ENCODE measurements at places on chromosomes 1 and 21. TPM values are rescaled to one million over a fixed set of nuclear protein-coding genes. Genes with fewer than 3 reads are reported as not detected.

The OR2AK2 gene
- not detected for total RNA-seq

The CDC20 gene
- 53.7 TPM for total RNA-seq

The SLFNL1 gene
- total RNA-seq: 0.25 TPM

The FAM167B gene
- total RNA-seq: 1.9 TPM

The TGFB2 gene
- total RNA-seq: 13.4 TPM

The DEPDC1 gene
- total RNA-seq: 4.6 TPM

The NMNAT2 gene
- total RNA-seq: 0.51 TPM

The WNT4 gene
- total RNA-seq: 0.39 TPM

The GPR52 gene
- total RNA-seq: 0.26 TPM

The LORICRIN gene
- total RNA-seq: not detected

The TRAPPC3 gene
- total RNA-seq: 72.7 TPM

The KCNE2 gene
- not detected for total RNA-seq

The HTR6 gene
- 0.13 TPM for total RNA-seq

The MAP3K6 gene
- 3.3 TPM for total RNA-seq

The LAMB3 gene
- 3.0 TPM for total RNA-seq

The SPRR2F gene
- total RNA-seq: not detected

The TCHH gene
- total RNA-seq: under 0.01 TPM

The INSRR gene
- total RNA-seq: not detected

The FMO5 gene
- total RNA-seq: 1.2 TPM

The CYP4Z1 gene
- under 0.01 TPM for total RNA-seq

The KCNT2 gene
- total RNA-seq: under 0.01 TPM

The CLDN14 gene
- 0.26 TPM for total RNA-seq

The RGS18 gene
- not detected for total RNA-seq

The ITLN2 gene
- not detected for total RNA-seq

The FMO1 gene
- not detected for total RNA-seq

The GALE gene
- total RNA-seq: 25.8 TPM

The KRTAP13-2 gene
- not detected for total RNA-seq

The CCDC27 gene
- not detected for total RNA-seq

The OR10K2 gene
- total RNA-seq: not detected

The PODN gene
- total RNA-seq: not detected

The ERG gene
- total RNA-seq: 41.0 TPM

The KRTAP11-1 gene
- total RNA-seq: not detected

The HRNR gene
- not detected for total RNA-seq

The OR10J1 gene
- not detected for total RNA-seq

The GPR3 gene
- total RNA-seq: 0.51 TPM

The IFNAR1 gene
- 22.3 TPM for total RNA-seq

The SLC41A1 gene
- total RNA-seq: 12.3 TPM

The NPPB gene
- not detected for total RNA-seq

The SYCP1 gene
- not detected for total RNA-seq

Measured in dermis microvascular lymphatic vessel endothelial cell (primary cell).